Nucleus accumbens (tissue), 56 donors: ENCODE measurements at places on chromosomes 6 and 20.

DNA sequence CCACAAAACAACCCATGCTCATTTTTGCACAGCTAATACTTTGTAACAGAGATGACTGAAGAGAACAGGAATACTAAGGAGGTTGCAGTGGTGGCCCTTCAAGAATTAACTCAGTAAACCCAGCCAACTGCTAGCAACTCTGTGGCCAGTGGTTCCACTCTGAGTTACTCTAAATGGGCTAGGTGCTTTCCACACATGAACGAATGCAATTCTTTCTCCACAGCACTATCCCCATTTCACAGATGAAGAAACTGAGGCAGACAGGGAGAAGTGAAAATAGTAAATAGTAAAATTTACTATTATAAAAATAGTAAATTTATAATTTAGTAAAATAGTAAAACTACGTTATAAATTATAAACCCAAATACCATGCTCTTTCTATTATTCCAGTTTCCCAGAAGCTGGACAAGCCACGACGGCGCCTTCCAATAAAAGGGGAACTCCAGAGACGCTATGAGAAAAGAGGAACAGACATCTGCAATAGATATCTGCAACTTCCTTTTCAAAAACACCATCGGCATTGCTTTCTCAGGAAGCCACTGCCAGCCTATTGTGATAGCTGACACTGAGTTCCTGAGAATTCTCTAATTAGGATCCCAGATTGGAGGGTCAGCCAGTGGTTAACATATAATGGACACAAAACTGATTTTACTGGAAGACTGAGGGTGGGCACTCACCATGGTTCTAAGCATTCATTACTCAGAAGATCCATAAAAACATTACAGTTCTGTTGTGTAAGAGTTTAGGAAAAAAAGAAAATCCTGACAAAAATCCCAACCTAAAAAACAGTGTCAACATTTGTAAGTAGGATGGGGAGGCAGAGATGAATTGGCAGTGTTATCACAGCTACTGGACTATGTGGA lies 16.2 kb downstream of the FKBP1A start:
- no peak for DNase-seq

GRCh38 chr6:75188221-75188925 lies 17.5 kb downstream of the COL12A1 start:
- DNase-seq, result no peak

DNA sequence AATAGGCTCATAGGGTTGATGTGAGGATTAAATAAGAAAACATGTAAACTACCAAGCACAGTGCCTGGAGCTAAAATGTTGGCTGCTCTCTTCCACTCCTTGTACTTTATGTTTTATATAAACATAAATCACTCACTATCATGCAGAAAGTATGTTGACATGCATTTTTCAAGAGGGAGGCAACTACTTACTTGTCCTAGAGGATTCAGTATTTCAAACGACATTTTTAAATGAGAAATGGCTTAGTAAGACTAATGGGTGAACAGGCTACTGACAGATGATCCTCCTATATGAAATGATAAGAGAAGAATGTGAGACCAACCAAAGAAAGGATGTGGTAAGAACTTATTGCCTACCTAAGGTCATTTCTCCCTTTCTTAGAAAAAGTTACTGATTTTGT lies 21.0 kb downstream of the LATS1 start:
- no peak for DNase-seq

GRCh38 chr6:73340048-73340447 lies 14.0 kb downstream of the DPPA5 start:
- no peak for DNase-seq

- no peak for DNase-seq
Measured at GRCh38 chr6:127608554-127609270, 31.7 kb downstream of the C6orf58 start.

DNA sequence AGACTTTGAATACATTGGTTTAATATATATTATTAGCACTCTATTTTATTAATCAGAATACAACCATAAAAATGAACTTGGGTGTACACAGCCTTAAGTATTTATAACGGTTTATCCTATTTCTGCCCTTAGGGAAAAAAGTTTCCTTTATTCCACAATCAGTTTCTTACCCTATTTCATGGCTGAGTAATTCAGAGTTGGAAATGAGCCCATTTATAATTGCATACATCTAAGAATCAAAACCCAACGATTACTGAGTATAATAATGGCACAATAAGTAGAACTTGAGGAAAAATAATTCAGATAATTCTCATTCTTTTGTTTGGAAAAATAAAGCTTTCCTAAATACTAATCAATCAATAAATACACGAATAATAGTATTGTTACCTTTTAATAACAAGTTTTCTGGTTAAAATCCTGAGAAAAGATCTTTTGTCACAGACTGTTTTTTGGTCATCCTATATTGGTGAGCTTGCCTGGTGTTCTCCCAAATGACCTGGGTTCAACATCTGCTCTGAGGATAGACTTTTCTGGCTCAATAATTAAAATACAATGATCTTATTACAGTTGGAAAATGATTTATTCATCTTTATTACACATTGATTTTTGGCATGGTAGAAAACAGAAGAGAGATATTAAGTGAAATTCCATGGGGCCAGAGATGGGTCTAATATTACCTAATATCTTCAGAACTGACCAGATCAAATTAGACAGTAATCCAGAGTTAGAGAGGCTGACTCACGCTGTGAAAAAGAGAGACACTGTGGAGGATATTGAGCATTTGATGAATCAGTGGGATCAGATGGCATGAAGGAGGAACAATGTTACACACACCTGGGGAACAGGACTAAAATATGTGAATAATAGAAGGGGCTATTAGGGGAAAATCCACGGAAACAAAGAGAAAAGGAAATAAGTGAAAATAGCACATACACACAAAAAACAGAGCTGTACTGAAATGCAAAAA lies 162.1 kb upstream of the TBX18 start:
- DNase-seq, result no peak

DNA sequence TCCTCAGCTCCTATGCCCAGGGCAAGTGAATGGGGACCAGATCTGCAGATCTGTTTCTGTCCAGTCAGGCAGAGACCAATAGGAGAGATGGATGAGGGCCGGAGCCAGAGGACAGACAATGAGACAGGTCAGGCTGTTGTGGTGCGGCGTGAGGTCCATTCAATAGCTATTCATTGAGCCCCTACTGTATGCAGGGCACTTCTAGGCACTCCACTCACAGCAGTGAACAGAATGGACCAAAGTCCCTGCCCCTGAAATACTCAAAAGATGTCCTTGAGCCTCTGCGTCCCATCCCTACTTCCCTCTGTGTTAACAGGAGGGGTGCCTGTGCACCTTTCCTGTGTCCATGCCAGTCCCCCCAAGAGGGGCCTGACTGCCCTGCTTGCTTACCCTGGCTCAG lies 8.5 kb upstream of the TULP1 start:
- no peak for DNase-seq

GRCh38 chr6:155267411-155267810 lies 3.6 kb downstream of the CLDN20 start:
- DNase-seq, result no peak

GRCh38 chr6:145110109-145110508 lies 625.2 kb downstream of the EPM2A start:
- DNase-seq, result no peak

DNA sequence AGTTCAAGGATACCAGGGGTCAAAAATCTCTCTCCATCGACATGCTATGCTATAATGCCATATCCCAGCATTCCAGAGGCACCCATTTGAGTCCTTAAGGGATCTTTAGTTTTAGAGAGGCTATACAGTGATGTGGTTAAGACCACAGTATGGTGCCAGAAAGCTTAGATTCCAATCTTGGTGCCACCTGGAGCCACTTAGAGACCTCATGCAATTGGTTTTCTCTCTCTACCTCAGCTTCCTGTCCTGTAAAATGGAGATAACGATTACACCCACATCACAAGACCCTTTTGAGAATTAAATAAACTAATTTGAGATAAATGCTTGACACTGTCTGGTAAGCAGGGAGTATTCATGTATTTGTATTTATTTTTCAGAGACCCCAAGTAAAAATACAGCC lies 39.0 kb downstream of the PLAGL1 start:
- no peak for DNase-seq

DNA sequence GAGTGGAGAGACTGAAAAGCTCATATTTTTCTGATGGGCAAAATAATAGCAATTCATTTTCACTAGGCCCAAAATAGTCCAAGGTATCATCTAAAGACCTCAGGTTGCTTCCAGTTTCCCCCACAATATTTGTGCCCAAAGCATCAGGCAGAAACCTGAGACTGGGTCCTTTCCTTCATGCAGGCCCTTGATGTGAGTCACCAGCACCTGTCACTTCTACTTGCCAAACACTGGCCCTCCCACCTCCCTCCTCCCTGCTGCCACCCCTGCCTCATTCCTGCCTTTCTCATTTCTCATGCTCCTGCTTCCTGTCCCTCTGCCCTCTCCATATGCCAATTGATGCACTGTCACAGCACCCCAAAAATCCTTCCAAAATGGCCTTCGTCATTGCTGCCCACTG lies 230.4 kb upstream of the CST7 start:
- no peak for DNase-seq

DNA sequence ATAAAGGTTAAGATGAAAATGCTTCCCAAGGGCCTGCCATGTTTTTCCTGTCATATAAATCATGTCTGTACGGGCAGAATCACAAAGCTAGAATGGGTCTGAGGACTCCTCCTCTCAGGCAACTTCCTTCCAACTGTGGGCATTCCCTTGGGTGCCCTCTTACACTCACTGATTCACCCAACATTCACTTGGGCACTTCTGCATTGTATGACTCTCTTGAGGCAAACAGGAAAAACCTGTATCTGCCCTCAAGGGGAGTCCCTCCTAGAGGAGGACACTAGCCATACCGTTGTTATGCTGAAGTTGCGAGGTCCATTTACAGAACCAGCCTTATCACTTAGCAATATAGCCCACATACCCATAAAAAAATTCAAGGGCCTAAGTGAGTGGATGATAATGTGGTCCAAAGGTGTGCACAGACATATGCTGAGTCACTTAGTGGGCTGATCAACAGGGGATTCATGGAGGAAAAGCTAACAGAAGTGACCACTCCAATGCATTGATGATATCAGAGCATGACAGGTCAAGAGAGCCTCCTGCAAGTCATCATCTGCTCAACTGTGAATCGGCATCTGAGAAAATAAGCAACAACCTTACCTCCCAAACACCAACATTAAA lies 131.1 kb downstream of the ATXN1 start:
- DNase-seq, result no peak

DNA sequence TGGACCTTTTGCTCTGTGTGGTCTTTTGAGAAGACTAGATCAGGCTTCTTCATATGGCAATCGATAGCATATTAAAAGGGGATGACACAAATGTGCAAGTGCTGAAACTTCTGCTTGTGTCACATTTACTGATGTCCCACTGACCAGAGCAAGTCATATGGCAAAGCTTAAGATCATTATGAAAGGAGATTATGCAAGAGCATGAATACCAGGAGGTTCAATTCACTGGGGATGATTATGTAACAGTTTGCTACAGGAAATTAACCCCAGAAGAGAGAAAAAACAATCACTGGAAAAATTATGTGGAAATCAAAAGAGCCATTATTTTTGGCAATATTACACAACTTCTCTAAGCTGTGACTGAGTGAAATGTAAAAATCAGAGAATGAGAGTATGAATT lies 13.7 kb upstream of the PRDM13 start:
- no peak for DNase-seq

- no peak for DNase-seq
Measured at GRCh38 chr20:25188218-25188617, 7.3 kb upstream of the ENTPD6 start.

- DNase-seq, result no peak
Measured at GRCh38 chr6:61210549-61210948, 1075.5 kb downstream of the KHDRBS2 start.

GRCh38 chr6:83589076-83589475 lies 76.7 kb downstream of the PRSS35 start:
- no peak for DNase-seq

DNA sequence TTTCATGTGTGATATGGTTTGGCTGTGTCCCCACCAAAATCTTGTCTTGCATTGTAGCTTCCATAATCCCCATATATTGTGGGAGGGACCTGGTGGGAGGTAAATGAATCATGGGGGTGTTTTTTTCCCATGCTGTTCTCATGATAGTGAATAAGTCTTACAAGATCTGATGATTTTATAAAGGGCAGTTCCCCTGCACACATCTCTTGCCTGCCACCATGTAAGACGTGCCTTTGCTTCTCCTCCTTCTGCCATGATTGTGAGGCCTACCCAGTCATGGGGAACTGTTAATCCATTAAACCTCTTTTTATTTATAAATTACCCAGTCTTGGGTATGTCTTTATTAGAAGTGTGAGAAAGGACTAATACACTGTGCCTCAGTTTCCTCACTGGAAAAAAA lies 4.2 kb upstream of the IL22RA2 start:
- DNase-seq, result no peak

DNA sequence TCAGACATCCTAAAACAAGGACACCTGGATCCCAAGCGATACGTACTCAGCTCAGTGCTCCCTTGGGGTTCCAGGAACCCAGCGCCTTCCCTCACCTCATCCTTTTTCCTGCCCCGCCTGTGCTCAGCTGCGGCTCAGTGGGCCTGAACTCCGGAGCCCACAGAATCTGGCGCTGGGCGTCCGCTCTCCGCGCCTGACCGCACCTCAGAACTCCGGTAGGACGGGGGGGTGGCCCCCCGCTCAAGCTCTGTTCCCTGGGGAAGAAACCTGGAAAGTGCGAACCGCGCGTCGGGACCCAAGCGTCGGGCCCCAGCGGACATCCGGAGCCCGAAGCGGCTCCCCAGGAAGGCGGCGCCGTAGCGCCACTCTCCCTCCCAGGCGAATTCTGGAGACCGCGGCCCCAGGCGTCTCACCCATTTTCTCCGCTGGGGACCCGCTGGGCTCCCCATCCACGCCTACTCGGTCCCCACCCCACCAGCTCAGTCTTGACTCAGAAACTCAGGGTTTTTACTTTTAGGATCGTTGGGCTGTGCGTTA lies 336 bp upstream of the LY6G5C start:
- peak; percentile 11 for DNase-seq

DNA sequence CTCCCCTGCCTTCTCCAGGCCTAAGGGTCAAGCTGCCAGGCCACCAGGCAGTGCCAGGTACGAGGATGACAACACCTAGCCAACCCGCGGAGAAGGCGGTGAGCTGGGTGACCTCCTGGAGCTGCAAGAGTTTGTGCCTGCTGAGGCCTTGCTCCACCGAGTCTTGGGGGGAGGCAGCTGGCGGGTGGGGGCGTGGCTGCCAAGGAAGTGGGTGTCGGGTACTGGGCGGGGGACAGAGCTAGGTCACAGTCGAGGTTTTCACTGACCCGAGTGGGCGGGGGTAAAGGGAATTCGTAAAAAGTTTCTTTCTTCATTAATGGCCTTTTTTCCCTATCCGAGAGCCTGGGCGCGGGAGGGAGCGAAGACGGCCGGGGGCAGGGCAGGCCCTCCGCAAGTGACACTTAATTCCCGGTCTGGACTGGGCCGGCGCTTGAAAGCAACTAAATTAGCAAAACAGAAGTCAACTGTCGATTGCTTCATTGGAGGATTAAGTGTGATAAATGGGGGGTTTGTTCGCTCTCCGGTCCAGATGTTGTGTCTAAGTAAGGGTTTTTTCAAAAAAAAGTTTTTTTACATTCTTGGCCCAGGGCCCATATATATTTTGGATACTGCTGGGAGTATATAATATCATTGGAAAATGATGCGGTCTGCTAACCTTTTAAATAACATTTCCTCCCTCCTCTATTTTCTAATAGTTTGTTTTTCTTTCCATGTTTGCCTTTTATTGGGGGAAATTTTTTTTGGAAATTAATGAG lies 43.1 kb upstream of the FOXP4 start:
- no peak for DNase-seq
